ENCODE measurements at places on chromosomes 2 and 18.

GRCh38 chr2:8133913-8134472 lies 547.9 kb upstream of the ID2 start:
- no peak for DNase-seq

DNA sequence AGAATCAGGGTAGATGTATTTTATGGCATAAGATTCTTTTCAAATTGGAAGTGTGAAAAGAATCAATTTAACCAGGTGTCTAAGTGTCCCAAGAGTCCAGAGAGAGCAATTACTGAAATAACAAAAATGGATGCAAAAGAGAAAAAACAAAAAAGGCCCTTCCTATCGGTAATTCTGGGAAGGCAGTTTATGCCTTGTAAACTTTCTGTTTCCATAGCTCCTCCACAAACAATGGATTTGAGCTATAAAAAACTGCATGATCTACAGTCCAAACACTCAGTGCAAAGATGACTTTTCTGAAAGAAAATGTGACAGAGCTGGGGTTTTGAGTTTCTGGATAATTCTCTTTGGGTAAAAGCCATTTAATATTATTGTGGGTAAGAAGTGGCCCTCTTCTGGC lies 366.1 kb downstream of the EN1 start:
- DNase-seq = no peak

DNA sequence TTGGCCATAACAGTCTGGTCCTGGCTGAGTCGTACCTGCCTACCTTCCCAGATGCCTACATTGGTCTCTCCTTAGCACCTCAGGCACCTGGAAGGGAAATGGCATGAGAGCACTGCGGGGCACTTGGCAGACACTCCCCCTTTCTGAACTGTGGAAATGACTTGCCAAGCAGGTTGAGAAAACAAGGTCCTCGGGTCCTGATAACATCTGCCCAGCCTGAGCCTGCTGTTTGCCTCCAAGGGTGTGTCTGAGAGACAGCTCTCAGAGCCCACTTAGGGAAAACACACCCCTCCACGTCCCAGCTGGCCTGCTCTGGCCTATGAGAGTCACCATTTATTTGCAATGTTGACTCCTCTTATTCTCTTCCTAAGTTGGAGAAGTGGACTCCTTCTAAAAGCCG lies 10.5 kb downstream of the FAM110C start:
- DNase-seq = peak; percentile 74

- no peak for DNase-seq
Measured at GRCh38 chr18:46751882-46752281, 5.0 kb downstream of the ST8SIA5 start.

GRCh38 chr18:49701190-49701589 lies 112.1 kb downstream of the ACAA2 start:
- no peak for DNase-seq

DNA sequence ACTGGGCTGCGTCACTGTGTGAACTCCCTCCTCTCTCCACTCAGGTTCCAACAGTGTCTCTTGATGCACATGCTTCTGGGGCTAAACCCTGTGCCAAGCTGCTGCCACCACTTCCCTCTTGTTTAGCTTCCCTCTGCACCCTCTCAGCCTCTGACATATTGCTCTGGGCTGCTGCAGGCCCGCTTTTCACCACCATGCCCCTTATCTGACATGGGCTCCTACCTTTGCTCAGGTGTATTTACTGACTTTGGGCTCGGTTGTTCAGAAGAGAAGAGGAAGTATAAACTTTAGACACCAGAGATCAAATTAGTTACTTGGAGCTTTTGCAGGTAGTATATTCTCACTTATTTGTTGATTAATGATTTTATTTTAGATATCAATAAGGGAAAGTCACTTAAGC lies 77.6 kb downstream of the WDR7 start:
- no peak for DNase-seq

- DNase-seq = no peak
Measured at GRCh38 chr2:196238836-196239380, 67.5 kb upstream of the STK17B start.

- peak; percentile 41 for DNase-seq
Measured at GRCh38 chr18:79945118-79946042, 6.1 kb downstream of the SLC66A2 start.

GRCh38 chr2:1854729-1855547 lies 110.6 kb upstream of the PXDN start:
- peak; percentile 21 for DNase-seq

GRCh38 chr18:23871410-23871809 lies 143.1 kb upstream of the TTC39C start:
- peak; percentile 65 for DNase-seq

DNA sequence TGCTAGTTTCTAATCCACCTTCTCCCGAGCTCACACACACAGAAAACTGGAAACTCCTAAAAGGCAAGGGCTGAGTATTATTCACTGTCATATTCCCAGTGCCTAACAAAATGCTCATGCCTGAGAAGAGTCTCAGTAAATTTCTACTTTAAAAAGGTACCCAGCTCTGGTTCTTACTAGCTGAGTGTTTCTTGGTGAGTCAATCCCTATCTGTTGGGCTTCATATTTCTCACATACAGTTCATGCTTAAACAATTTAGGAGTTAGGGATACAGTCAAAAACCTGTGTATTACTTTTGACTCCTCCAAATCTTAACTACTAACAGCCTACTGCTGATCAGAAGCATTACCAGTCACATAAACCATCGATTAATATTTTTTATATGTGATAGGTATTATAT lies 204.9 kb downstream of the EN1 start:
- no peak for DNase-seq

GRCh38 chr2:3683748-3684454 lies 19.5 kb upstream of the DCDC2C start:
- DNase-seq = no peak

DNA sequence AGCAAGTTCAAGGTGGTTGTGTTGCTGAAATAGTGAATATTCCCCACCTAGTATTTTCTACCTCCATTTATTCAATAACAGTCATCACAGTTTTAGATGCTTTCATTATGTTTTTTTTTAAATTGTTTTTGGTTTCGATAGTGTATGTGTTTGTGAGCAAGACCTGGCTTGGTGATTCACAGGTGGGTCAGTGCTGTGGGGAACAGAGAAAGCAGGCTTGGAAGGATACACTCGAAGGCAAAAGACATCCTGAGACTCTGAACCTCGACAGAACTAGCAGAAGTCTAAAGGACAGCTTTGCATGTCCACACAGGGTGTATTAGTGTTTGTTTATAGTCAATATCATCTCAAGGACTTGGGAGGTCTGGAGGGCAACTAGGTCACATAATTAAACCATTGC lies 551.5 kb downstream of the RIT2 start:
- DNase-seq = no peak

DNA sequence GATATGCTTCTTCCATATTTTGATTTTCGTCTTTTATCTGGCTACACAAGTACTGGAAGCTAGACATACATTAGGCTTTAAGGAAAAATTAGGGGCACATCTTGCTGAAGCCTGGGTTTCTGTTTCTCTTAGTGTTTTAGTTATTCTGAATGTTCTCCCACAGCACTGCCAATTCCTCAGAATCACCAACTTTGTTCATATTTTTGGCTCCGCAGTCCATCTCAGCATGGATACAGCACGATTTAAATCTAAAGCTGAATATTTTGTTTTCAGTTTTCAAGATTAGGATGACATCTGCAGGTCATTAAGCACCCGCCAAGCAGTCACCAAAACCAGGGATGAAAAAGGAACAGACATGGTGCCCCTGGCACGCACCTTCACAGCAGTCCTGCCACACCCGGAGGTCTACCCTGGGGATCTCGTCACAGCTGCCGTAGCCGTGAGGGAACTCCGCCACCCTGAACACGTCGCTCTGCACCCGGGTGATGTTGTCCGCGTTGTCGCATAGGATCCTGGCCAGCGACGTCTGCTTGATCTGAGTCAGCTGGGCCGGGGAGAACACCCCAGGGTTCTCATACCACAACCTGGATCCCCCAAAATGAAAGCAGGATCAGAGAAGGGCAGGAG lies 101.2 kb downstream of the PXDN start:
- no peak for DNase-seq

DNA sequence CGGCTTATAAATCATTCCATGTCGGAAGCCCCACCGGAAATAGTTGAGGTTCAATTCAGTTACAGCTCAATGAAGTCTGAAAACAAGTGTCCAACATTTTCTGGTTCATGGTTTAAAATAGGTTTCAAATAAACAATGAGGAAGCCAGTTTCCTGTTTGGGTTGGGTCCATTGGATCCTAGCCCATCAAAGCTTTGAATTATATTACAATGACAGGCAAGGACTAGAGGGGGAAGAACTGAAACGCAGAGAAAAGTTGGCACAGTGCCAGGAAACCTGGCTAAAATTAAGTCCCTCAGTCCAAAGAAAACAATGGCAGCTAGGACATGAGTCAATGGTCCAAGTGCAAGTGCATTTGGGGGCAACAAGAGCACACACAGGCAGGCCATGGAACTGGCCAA lies 32.0 kb downstream of the SLC14A1 start:
- DNase-seq = no peak

DNA sequence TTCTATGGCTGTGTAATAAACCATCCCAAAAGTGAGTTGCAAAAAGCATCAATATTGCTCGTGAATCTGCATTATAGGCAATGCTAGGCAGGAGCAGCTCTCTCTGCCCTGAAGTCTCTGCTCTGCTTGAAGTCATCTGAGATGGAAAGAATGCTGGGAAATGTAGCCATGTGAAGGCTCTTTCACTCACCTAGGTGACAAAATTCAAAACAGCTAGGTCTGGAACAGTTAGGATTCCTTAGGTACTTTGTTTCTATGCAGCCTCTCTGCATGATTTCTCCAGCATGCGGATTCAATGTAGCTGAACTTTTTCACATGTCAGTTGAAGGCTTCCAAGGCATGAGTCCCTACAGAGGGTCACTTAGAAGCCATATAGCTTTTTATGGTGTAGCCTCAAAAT lies 1383.7 kb downstream of the LRP1B start:
- DNase-seq = no peak

Measured in Peyer's patch (tissue), 4 donors.